Thymus (tissue), 14 donors: ENCODE measurements at places on chromosomes 11 and 22. TPM values are rescaled to one million over a fixed set of nuclear protein-coding genes. Genes with fewer than 3 reads are reported as not detected.

DNA sequence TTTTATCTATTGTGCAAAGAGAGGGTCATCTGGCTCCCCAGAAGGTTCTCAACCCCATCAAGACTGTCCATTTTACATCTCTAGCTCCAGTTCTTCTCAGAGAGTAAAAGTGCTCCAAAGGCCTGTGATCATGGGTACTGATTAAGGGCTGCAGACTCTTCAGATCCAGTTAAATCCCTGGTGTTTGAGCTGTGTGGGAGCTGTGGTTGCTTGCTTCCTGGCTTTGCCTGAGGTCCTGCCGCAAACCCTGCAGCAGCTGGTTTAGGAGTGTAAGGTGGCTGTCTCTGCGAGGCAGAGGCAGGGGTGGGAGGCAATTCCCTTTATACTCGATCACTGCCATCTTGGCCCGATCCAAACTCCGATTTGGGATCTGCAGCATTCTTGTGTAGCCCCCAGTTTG lies 1.2 kb downstream of the MRPL17 start:
- no peak overlapping the region for H3K27ac ChIP-seq
- H3K36me3 ChIP-seq, result peaks cover 20% of the 10 kb centered on the region
- DNase-seq, result no peak
- H3K4me3 ChIP-seq, result peak overlapping the region; percentile 97

GRCh38 chr22:36335621-36336020 lies 52.1 kb downstream of the MYH9 start:
- no peak overlapping the region for H3K4me3 ChIP-seq
- H3K27ac ChIP-seq, result peak overlapping the region; percentile 99
- DNase-seq, result no peak
- peaks cover 80% of the 10 kb centered on the region for H3K4me1 ChIP-seq
- peaks cover 87% of the 10 kb centered on the region for H3K36me3 ChIP-seq

- H3K27me3 ChIP-seq, result no peaks in the 10 kb centered on the region
- H3K4me3 ChIP-seq, result no peak overlapping the region
- H3K27ac ChIP-seq, result no peak overlapping the region
Observed at GRCh38 chr22:28198692-28199091, 279.6 kb upstream of the PITPNB start.

DNA sequence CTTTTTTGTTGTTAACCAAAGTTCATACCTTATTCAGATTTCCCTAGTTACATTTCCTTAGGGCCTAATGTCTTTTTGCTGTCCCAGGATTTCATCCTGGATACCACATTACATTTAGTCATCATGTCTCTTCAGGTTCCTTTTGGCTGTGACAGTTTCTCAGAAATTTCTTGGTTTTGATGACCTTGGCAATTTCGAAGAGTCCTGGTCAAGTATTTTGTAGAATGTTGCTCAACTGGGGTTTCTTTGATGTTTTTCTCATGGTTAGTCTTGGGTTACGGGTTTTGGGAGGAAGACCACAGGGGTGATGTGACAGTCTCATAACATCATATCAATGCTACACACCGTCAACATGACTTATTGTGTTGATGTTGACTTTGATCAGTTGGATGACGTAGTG lies 39.8 kb upstream of the FDX1 start:
- no peak overlapping the region for H3K4me3 ChIP-seq
- H3K36me3 ChIP-seq, result no peaks in the 10 kb centered on the region
- no peaks in the 10 kb centered on the region for H3K27me3 ChIP-seq
- H3K4me1 ChIP-seq, result no peaks in the 10 kb centered on the region
- no peak overlapping the region for H3K27ac ChIP-seq

The OR5A1 gene
- not detected for total RNA-seq

- no peak for DNase-seq
- H3K4me1 ChIP-seq, result no peaks in the 10 kb centered on the region
- H3K27me3 ChIP-seq, result no peaks in the 10 kb centered on the region
- no peaks in the 10 kb centered on the region for H3K36me3 ChIP-seq
- H3K4me3 ChIP-seq, result no peak overlapping the region
Observed at GRCh38 chr22:39129746-39130145, 22.7 kb downstream of the CBX7 start.
